ENCODE measurements at places on chromosomes 6 and 20.

DNA sequence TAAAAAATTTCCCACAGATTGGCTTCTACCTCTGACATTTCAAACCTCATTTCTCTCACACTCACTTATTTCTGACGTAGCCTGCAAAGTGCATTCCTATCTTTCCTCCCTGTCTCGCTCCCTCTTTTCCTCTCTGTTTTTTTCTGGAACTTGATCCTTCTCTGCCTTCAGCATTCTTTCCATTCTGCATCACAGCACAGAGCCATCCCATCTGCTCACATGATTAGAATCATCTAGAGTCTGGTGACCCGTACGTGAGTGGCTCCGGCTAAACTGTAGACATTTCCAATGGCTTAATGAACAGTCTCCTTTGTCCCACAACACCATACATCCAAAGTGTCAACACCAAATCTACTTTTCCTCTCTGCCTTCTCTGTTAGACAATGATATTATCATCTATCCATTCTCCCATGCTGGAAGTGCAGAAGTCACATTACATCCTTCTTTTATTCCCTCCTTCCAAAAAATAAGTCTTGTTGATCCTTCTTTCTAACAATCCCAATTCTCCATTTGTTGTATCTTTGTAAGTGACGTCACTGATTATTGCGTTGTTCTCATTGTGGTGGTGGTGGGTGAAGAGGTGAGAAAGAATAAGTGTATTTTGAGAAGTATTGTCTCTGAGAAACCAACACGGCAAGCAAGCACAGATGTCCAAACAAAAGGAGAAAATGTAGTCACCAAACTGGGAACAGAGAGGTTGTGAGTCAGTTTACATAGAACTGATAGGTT lies 41.6 kb downstream of the OPRM1 start:
- DNase-seq: no peak

DNA sequence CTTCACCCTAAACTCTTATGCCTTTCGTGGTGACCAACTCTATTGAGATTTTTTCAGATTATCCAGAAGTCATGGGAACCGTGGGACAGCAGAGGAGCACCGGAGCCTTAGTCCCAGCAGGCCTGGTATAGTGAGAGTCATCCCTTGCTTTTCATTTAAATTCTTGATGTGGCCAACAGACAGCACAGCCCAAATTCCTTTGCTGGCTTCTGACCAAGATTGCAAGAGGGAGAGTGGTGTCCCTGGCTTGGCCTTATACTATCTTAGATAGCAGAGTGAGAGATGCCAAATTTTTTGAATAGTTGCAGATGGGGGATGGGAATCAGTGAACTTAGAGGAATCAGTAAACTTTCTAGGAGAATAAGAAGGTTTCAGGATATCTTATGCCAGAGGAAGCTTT lies 7.8 kb downstream of the STX11 start:
- no peak for DNase-seq

DNA sequence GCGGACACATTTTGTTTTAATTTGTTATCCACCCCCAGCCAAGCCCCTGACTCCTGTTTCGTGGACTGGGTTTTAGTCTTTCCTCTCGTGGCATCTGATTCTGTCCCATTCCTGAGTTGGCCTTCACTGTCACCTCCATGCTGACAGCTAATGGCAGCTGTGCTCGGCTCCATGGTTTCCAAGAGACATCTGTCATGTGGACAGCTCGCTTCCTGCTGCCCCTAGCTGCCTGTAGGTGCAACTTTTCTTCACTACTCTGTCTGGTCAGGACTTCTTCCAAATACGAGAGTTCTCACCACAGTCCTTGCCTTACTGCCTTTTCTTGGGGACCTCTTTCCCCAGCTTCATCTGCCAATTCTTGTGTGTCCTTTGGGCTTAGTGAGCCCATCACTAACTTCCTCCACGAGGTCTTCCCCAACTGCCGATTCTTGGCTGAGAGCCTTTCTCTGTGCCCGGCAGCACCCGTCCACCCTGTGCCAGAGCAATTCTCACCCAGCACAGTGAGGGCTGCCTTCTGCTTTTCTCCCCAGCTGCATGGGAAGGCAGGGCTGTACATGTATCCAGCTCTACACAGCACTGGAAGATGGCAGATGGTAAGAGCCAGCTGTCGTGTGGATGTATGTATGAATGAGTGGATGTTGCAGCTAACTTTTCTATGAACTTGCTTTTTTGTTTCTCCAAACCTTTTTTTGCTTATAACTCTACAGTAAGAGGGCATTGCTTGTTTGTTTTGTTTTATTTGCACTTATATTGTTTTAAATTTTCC lies 140.4 kb downstream of the F13A1 start:
- DNase-seq: no peak

GRCh38 chr20:47318027-47318585 lies 38.4 kb downstream of the ZMYND8 start:
- DNase-seq: no peak

- DNase-seq: no peak
Measured at GRCh38 chr6:2630359-2630758, 120.4 kb downstream of the MYLK4 start.

GRCh38 chr20:45823949-45824835 lies 2.9 kb downstream of the TNNC2 start:
- peak; percentile 85 for DNase-seq

- no peak for DNase-seq
Measured at GRCh38 chr6:42428326-42429041, 23.2 kb downstream of the TRERF1 start.

- DNase-seq: no peak
Measured at GRCh38 chr20:24813936-24814335, 135.1 kb upstream of the CST7 start.

DNA sequence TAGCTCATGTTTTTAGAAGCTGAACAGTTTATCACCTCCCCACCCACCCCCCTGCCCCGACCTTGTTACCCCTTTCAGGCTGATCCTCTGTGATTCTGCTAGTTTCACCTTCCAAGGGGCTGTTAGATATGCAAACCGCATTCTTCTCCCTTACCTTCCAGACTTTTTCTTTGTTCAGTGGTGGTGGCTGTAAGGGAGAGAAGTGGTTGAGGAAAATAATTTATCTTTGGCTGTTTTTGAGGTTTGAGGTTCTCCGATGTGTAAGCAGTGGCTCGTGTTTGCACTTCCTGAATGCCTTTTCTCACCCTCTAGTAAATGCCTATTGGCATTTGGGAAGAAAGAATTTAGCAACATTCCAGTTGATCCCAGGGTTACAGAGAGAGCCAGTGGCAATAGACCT lies 69.4 kb upstream of the KCNG1 start:
- DNase-seq: no peak

DNA sequence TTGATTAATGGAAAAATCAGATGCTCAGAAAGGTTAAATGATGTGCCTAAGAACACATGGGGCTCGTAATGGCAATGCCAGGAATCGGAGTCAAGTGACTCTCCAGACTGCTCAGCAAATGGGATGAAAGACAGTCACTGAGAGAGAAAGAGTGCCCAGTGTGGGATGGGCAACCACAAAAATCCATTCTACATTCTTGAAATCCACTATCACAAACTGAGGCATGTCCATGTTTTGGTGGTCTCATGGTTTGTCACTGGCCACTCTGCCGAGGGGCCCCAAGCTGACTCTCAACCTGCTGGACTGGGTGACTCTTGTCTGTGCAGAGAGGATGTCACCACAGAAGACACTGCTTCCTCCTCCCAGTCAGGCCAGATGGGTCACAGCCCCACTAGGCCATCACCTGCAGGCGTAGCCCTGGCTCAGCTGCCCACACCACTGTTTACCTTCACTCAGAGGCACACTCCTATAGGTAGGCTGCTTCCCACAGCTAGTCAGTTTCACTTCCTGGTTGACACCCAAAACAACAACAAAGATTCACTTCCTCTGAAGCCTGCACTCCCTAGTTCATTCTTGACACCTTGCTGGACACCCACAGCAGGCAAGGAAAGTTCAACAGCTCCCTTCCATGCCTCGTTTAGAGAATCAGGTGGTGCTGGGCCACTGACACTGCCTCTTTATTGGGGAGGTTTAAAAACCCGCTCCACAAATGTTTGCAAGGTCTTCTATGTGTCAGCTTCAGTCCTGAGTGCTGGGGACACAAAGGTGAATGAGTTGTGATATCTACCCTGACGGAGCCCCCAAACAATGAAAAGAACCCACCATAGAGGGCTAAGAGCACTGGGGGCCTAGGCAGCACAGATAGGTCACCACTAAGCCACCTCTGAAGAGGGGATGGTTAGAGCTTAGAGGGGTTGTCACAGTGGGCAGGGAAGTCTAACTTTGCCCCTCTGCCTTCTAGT lies 21.7 kb downstream of the MAP1LC3A start:
- no peak for DNase-seq

- DNase-seq: no peak
Measured at GRCh38 chr6:72742001-72742673, 120.3 kb downstream of the KCNQ5 start.

Measured in D341Med (cell line).